Foreskin fibroblast (primary cell): ENCODE measurements at places on chromosomes 5 and 9.
A peak's percentile ranks its signal among the peaks of the same experiment; 100 is the strongest.

GRCh38 chr5:72290356-72291133, 29.5 kb downstream of the MRPS27 start:
- DNase-seq, result no peak

DNA sequence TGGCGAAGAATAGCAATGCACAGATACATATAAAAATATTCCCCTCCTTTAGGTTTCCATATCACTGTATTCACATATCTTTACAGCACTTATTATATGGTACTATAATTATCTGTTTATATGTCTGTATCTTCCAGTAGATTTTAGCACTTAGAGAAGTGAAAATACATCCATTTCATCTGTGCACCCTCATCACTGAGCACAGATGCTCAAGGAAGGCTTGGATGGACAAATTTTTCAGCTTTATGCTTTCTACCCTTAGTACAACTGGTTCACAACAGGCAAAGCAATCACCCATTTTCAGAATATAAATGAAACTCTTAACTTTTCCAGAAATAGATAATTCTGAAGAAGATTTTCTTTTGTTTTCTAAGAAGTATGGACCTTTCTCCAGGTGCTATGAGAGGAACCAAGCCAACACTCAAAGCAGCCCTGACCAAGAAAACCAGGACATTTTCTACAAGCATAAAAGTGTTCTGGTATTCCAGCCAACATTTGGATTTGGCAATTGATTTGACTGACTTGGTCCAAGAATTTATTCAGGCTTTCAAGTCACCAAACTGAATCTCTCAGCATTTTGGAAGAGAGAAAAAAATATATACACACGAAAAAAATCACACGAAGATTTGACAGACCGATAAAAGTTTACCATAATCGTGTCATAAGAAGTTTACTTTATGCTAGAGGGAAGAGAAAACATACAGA, 170.2 kb upstream of the CD180 start:
- no peak for DNase-seq

- no peak for DNase-seq
These were observed 339.5 kb upstream of the ISL1 start for GRCh38 chr5:51043745-51044144.

DNA sequence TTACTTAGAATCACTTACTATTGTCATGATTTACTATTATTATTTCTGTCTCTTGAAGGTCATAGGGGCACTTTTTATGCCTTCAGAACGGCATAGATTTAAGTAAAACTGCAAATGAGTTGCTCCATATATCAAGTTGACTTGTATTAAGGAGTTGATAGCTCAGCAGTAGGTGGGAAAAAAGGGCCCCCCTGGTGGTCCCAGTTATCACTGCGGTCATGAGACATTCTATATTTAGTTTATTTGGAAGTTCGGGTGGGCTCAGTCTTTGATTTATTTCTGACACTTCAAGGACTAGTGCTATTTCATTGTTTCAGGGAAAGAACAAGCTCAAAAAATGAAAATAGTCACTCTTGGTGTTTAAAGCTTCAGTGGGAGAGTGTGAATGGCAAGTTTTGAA, 159.3 kb downstream of the SLC24A2 start:
- DNase-seq, result no peak

GRCh38 chr9:15856591-15856990, 303.7 kb downstream of the CCDC171 start:
- DNase-seq, result peak; percentile 26

DNA sequence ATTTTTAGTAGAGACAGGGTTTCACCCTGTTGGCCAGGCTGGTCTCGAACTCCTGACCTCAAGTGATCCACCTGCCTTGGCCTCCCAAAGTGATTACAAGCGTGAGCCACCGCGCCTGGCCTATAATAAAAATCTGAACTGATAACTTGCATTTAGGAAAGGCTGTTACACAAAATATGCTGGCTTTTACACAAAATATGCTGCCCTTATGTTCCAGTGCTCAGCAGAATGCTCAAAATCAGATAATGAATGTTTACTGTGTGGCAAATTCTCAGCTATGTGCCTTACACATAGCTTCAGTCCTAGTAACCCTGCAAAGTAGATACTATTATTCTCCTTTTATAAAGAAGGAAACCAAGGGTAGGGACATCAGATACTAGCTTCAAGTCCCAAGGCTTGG, 141.3 kb upstream of the MSX2 start:
- no peak for DNase-seq

- DNase-seq, result no peak
These were observed 242.2 kb downstream of the SYK start for GRCh38 chr9:91043811-91044175.

DNA sequence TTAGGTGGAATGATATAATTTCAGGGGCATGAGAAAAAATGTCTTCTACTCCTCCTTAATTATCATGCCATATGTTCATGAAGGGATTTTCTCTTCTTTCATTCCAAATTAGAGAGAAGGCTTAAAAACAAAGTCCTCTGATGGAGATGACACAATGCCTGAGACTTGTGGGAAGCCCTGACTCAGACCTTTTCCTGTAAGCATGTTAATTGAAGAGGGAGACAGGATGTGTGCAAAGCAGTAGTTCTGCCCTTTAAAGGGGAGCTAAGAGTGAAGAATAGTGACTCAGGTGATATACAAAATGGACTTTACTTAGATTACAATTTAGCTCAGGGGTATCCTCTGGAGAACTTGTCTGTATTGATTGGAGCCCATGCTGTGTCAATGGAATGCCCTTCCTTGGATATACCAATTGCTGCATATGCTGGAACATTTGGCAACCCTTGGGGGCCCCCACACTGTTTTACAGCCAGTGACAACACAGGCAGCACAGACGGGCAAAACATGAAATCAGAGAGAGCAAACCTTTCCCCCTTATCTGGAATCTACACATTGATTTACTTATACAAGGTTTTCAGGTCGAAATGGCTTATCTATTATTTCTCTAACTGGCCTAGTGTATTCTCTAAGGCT, 81.3 kb downstream of the IZUMO3 start:
- DNase-seq, result no peak

DNA sequence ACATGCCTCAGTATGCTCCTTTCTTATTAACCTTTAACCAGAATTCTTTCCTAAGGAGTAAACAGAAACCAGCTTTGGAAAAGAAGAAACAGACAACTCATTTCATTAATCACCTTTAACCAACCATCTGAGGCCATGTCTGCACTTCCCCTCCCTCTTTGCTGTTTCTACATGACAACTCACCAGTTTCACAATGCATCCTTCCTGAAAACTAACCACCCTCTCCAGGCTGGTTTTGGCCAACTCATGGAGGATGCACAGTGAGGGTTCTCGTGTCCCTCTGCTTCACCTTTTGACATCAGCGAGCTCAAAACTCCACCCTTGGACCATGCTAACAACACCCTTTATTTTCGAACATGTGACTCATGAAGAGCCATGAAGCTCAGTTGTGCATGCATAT, 244.1 kb downstream of the ELAVL2 start:
- no peak for DNase-seq

DNA sequence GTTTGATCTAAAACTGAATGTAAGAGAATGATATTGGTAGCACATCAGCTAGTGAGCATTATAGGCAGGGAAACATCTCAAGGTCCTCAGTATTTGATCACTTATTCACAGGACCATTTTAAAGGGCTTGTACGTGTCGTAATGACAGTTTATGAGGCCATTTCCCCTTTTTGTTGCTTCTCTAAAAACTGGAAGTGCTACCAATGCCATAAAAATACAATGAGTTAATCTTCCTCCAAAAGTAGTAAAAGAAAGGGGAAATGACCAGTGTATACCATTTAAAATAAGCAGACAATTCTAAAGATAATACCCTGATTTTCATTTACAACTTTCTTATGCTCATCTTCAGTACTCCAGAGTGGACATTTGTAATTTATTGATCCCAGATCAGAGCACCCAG, 285.8 kb upstream of the PCSK5 start:
- no peak for DNase-seq

GRCh38 chr9:90893706-90894105, 92.1 kb downstream of the SYK start:
- no peak for DNase-seq

DNA sequence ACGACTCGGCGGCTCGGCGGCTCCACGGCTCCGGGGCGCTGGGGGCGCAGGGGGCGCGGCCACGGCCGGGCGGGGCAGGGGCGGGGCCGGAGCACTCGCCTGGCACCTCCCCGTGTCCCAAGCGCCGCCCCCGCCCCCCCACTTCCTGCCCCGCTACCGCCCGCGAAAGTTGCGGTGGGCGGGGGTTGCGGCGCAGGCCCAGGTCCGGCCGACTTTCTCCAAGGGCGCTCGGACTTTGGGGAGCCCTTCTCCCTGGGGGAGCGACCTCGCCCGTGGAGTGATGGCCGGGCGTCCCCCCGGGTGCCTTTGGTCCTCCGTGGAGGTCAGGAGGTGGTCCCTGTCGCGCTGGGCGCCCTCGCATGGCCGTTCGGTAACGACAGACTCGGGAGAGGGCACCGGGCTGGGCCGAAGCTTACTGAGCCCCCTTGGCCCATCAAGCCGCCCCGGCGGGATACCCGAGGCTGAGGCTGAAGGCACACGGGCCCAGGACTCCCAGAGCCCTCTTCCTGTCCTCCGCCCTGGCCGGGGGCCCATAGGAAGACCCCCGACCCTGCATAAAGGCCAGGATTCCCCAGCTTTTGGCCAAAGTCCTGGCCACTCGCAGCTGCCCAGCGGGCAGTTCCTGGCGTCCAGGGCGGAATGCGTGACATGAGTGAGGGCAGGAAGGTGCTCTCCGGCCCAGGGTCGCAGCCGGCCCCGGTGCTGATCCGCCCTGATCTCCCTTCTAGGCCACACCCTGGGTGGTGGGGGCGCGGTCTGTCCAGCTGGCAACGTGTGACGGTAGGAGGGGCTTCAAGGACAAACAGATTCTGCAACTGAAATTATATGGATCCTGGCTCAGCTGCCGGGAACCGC, 883 bp upstream of the VAV2 start:
- DNase-seq, result peak; percentile 97

DNA sequence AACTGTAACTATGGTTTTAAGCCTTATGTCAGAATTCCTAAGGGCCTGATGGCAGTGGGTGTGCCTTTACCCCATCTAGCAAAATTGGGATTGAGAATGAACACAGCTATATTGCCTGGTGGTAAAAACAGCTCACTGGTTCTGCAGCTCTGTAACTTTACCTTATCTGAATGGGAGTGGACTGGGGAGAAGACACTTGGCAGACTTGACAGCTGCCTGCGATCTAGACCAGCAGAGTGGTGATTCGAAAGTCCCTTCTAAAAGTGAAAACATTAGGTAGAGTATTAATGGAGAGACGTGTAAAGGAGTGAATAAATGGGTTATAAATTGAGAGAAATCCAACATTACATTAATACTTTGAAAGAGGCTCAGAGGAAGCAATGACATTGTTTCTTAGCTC, 289.1 kb upstream of the EDIL3 start:
- no peak for DNase-seq

- no peak for DNase-seq
These were observed 561.3 kb downstream of the PSAT1 start for GRCh38 chr9:78858266-78858665.

DNA sequence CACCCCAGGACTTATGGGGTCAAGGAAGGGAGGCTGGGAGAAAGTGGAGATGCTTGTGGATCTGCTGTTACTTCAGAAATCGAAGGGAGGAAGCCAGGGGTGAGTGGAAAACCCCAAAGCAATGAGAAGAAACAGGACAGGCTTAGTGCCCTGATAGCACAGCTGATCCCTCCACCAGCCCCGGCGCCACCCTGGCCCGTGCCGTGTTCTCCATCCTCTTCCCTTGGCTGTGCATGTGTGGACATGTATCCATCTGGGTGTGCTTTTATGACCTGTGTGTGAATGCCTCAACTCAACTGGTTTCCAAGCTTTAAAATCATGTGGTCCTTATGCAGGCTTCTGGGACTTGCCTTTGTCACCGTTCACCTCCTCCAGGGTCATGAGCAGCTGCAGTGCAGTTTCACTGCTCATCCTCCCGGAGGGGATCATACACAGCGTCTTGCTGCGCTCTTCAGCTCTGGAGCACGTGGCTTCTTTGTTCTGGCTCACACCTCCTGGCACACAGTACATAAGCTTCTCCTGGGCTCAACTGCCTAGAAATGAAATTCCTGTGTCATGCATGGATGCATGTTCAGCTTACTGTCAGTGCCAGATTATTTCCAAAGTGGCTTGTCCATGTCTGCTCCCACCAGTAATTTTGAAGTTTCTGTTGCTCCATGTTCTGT, 58.2 kb downstream of the IPPK start:
- no peak for DNase-seq

DNA sequence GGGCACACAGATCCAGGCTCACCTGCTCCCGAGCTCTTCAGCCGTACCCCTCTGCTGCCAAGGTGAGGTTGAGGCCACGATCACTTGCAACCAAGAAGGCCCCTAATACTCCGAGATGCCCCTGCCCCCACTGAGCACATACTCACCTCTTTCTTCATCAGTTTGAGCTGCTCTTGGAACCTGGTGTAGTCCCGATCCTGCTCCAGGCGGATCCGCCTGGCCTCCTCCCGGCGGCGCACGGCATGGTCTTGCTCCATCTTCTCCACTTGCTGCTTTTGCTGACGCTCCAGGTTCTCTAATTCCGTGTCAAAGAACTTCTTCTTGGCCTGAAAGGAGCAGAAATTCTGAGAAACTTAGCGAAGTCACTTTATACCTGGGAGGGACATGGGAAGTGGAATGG, 75.7 kb upstream of the FBXW11 start:
- no peak for DNase-seq

DNA sequence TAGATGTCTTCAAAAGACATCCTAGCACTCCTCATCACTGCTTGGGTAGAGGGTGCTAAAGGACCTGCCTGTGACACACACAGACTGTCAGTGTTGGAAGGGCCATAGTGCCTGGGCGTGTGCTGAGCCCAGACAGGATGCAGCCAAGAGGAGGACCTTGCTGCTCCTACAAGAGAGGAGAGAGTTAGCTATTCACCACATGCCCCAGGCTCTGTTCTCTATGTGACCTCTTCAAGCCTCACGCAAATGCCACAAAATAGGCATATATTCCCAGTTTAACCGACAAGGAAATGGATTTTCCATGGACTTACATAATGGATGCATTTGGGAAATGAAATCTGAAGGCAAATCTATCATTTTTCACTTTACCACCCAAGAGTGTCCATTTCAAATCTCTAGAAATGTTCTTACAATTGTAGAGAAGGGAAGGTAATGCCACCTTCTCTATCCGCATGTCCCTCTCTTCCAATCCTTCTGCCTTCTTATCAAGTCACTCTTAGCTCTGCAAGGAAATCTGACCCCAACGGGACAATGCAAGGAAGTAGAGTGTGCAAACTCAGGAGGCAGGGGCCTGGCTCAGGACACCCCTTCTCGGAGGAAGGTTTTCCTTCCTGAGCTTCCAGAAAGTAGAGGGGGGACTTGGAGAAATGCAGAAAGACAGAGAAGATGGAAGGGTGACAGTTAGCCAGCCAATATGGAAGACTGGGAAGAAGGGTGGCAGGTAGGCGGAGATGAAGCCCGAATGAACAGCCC, 49.5 kb downstream of the TRIM32 start:
- no peak for DNase-seq
